GM12864 (cell line): ENCODE measurements at places on chromosomes 11 and 22.

- no peak for DNase-seq
Observed at GRCh38 chr22:42347281-42347824, 76.9 kb upstream of the TCF20 start.

DNA sequence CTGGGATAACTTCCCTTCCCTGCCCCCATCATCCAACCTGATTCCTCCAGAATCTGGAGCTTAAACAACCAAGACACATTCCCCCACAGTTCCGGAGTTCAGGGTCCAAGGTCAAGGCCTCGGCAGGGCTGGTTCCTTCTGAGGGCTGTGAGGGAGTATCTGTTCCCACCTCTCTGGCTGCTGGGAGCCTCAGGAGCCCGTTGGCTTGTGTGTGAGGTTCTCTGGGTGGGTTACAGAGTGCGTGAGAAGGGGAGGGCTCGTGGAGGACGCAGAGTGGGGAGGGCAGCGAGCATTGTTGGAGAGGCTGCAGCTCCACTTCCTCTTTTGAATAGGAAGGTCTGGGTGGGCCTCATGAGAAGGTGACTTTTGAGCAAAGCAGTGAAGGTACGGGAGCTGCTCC, 8.5 kb downstream of the SERHL2 start:
- DNase-seq = no peak

- DNase-seq = no peak
Observed at GRCh38 chr11:130109386-130109785, 39.7 kb downstream of the APLP2 start.

- DNase-seq = no peak
Observed at GRCh38 chr11:67332081-67332691, 21.2 kb downstream of the POLD4 start.

DNA sequence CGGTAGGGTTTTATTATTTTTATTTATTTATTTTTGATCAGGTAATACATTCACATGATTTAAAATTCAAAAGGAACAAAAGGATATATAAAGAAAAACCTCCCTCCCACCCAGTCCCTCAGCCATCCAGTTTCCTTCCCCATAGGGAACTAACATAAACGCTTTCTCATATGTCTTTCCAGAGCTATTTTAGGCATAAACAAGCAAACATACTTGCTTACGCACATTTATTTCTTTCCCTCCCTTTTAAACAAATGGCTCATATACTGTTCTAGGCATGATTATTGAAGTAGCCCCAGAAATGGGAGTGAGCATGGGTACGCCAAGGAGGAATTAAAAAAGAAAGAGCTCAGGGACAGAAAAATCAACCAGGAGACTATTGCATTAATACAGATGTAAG, 63.7 kb downstream of the LIF start:
- DNase-seq = no peak

DNA sequence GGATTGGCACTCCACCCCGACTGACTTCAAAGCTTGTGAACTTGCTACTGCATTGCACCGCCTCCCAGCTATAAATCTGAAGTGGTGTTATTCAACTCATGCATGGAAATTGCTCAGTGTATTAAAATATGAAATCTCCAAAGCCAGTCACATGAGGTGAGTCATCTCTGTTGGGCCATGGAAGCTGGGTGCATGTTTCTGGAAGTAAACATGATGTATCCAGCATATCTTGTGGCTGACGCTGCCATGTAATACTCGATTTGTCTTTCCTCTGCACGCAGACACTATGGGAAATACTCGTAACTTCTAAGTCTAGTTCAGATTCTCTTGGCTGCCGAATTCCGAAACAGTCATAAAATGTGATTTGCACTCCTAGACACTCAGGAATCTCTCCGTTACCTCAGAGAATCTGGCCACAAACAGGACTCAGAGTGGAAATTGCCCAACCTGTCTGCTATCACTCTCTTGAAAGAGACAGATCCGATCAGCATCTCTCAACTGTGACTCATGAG, 154.9 kb upstream of the MPPED2 start:
- no peak for DNase-seq

DNA sequence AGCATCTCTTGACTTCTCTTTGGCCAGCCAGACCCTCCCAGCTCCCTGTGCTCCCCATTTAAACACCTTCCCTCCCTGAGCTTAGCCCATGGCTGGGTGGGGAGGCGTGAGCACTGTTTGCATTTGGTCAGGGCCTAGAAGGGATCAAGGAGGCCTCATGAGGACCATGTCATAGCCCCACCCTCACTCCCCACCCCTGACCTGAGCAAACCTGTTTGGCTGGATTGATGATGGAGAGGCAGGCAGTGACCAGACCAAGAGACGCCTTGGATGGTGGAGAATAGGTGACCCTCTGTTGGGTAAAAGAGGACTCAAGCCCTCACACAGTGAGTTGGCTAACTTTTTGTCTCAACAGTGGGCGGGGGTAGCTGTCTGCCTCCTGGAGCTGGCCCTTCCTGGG, 49.9 kb downstream of the ST3GAL4 start:
- no peak for DNase-seq

- no peak for DNase-seq
Observed at GRCh38 chr11:76257074-76257719, 50.9 kb upstream of the WNT11 start.

GRCh38 chr11:64041846-64042245, 6.1 kb downstream of the FLRT1 start:
- DNase-seq = no peak

DNA sequence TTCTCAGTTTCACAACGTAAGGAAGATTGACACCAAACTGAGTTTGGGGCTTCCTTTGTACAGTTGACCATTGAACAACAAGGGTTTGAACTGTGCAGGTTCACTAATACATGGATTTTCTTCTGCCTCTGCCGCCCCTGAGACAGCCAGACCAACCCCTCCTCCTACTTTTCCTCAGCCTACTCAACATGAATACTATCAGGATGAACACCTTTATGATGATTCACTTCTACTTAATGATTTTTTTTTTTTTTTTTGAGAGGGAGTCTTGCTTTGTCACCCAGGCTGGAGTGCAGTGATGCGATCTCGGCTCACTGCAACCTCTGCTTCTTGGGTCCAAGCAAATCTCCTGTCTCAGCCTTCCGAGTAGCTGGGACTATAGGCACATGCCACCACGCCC, 14.6 kb downstream of the RBM4 start:
- DNase-seq = no peak
